ENCODE measurements at places on chromosomes 1 and 21.

- no peak for DNase-seq
Measured at GRCh38 chr1:109788695-109789521, 25.2 kb upstream of the EPS8L3 start.

GRCh38 chr1:119626011-119626545, 22.0 kb downstream of the ZNF697 start:
- no peak for DNase-seq

- no peak for DNase-seq
Measured at GRCh38 chr1:169347688-169348382, 19.8 kb downstream of the NME7 start.

- no peak for DNase-seq
Measured at GRCh38 chr1:48182439-48182838, 40.1 kb upstream of the SLC5A9 start.

- no peak for DNase-seq
Measured at GRCh38 chr1:227898502-227899140, 49.1 kb downstream of the WNT9A start.

DNA sequence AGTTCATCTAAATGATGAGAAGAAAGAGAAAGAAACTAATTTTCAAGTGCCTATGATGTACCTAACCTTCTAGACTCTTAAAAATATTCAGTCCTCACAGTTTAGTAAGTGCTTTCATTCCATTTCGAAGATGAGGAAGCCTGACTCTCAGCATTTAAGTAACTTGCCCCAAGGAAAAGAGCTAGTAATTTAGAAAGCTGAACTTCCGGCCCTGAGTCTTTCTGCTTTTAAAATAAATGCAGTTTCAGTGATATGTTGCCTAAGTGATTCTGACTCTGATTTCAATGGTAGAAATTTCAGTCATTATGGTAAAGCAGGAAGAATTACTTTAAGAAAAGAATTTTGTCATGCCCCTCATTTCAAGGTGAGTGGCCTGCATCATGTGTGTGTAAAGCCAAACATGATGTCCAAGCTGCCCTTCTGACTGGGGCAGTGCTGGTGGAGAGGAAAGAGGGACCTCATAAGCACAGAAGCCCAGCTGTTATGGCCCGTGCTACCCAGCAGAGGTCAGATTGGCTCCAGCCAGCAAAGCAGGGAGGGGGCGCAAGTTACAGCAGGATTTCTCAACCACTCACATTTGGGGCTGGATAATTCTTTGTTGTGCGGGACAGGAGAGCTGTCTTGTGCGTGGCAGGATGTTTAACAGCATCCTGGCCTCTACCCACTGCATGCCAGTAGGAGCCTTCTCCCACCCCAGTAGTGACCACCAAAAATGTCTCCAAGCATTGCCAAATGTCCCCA, 10.7 kb downstream of the ATP1A4 start:
- DNase-seq, result no peak

- no peak for DNase-seq
Measured at GRCh38 chr1:112850034-112850757, 105.8 kb downstream of the SLC16A1 start.

DNA sequence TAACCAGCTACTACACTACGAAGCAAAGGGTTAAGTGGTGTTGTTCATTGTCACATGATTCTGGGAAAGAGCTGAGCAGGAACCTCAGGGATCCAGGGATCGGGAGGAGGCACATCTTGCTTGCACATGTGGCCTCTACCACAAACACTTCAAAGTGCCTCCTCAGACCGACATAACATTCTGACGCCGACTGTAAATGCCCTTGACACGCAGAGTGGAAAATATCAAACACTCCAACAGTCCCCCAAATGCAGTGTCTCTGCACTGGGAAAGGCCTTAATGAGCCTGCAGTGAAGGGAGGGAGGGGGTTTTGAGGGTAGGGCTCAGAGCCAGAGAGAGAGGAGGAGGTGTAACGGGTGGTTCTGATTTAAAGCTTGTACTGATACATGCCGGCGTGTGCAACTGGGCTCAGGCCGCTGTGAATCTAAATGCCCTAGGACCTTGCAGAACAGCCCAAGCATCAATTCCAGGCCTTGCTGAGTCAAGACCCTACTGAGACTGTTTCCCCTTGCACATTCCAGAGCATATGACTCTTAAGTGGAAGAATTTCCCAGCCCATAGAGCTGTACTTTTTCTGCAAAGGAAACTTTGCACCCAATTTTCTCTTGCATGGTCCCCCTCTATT, 163.7 kb downstream of the NTMT2 start:
- DNase-seq, result no peak

DNA sequence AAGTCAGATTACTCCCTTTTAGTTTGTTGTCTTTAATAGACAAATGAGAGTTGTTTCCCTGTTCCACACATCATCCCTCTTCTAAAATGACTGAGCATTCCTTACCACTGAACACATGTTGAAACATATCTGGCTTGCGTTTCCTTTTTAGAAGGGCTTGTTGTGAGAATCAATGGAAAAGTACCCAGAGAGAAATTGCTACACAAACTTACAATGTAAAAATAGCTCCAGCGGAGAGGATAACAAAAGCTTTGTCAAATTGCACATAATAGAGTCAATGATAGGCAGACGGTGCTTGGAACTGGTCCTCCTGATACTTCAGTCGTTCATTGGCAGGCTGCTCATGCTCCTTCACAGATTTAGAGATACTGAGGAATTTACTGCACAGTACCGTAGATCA, 123.9 kb downstream of the CYYR1 start:
- DNase-seq, result no peak

- no peak for DNase-seq
Measured at GRCh38 chr1:207030522-207031009, 2.0 kb downstream of the C1orf116 start.

DNA sequence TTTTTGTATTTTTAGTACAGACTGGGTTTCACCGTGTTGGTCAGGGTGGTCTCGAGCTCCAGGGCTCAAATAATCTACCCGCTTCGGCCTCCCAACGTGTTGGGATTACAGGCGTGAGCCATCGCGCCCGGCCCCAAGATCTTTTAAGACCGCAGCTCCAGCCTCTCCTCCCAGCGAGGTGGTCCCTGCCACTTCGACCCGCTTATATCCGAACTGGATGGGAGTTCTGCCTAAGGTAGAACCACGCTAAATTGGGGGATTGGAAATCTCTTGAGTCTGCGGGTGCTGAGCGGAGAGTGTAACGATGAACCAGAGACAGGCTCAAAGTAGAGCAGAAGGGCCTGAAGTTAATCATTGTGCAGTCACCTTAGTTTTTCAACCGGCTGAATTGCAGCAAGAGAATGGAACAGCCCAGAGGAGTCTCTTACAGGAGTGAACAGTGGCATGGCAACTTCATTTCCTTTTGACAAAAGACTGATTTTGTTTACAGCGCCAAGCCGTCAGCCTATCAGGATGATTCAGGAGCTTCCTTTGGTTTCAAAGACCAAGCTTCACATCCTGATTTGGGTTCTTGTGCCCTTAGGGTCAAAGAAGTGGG, 726 bp upstream of the CYB5R1 start:
- DNase-seq, result no peak

DNA sequence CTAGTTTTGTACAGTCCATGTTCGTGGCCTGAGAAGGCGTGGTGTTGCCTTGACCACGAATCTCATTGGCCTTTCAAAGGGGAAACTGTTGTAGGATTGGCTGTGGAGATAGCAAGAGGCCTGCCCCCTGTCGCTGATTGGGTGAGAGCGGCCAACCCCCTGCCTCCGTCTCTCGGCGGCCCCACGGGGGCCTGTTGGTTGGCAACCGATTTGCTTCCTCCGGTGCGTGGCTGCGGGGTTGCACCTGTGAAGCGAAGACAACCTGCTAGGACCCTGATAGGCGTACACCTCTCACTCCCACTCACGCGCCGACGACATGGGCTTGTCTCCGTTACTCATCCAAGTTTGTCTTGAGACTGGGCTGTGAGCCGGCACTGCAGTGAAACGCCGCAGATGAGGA, at the start of gene UBE2U:
Gene UBE2U, plus strand, starts transcription at position 204 of the 400 bp plus-strand sequence. CDS start 428 bp downstream, outside the sequence.
- no peak for DNase-seq

- no peak for DNase-seq
Measured at GRCh38 chr1:234395297-234395696, 22.0 kb downstream of the COA6 start.

DNA sequence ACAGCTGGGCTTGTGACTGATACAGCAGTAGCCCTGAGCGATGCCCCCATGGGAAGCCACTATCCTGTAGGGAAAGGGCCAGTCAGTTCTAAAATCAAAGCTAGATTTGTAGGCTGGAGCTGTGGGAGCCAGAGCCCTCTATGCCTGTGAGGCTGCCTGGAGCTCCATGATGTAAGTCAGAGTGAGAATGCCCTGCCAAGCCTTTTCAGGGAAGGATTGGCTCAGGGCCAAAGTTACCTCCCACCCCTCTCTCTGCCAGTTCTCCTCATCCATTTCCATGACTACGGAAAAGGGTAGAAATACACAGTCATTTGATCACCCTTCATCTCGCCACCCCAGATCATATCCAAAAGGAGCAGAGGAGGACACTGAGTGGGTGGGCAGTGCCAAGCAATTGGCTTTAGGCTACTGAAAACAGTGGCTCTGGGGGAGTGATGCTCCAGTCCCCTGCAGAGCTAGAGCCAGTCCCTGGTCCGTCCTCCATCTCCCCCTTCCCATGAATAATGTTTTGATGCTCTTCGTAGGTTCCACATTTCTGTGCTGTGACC, 59.5 kb upstream of the KCNA3 start:
- no peak for DNase-seq

DNA sequence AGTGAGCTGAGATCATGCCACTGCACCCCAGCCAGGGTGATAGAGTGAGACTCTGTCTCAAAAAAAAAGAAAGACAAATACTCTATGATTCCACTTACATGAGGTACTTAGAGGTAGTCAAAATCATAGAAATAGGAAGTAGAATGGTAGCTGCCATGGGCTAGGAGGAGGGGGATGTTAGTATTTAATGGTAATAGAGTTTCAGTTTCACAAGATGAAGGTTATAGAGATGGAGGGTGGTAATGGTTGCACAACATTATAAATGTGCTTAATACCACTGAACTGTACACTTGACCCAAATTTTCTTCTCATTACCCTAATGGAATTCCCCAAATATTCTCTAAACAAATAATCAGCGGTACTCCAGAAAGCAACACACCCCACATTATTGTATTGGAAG, 12.8 kb downstream of the EIF2B3 start:
- no peak for DNase-seq

DNA sequence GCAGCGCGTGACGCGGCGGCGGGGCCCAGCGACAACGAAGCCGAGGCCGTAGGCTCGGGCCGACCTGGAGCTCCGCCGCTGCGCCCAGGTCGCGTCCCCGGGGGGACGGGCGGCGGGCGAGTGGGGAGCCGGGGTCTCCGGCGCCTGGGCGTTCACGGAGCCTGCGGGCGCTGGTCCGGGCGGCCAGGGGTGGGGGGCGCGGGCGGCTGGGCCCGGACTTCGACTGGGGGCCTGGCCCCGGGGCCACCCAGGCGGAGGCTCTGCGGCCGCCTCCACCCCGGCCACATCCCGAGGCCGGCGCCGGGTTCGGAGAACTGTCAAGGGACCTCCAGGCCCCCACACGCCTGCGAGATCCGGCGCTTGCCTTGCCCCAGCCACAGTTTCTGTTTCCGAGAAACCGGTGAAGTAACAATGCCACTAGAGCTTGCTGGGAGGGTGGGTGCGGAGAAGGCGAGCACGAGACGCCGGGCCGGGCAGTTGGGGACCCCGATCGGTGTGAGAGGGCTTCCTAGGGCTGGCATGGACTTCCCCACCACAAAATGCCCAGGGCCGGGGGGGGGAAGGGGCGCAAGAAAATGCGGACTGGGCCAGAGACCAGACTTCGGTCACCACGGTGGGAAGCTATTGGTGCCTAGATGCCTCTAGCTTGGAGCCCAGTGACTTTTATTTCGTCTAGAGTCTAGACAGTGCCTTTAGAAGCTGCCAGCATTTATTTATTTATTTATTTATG, 501 bp downstream of the FBXO6 start:
- peak; percentile 37 for DNase-seq

- no peak for DNase-seq
Measured at GRCh38 chr1:6418668-6419396, 887 bp downstream of the HES2 start.

- peak; percentile 17 for DNase-seq
Measured at GRCh38 chr1:16073490-16074119, at the start of gene FAM131C. Gene FAM131C, minus strand, starts transcription at chr1:16073651. Its CDS starts 209 bp downstream, at chr1:16073442.

- DNase-seq, result no peak
Measured at GRCh38 chr1:99397029-99397428, 132.7 kb downstream of the PLPPR4 start.

- no peak for DNase-seq
Measured at GRCh38 chr21:45335151-45335760, 47.6 kb upstream of the POFUT2 start.

DNA sequence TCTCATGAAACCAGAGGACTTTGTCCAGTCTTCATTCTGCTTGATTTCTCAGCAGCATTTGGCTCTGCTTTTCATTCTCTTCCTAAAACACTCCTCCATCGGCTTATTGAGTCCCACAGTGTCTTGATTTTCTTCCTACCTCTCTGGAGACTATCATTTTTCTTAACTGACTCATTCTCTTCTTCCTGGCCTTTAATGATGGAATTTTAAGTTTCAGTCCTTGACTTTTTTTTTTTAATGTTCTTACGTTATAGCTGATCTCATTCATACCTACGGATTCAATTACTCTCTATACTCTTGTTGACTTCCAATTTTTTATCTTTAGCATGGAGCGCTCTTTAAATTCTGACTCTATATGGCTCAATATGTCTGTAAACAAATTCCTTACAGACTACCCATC, 111.1 kb downstream of the NEK7 start:
- no peak for DNase-seq

DNA sequence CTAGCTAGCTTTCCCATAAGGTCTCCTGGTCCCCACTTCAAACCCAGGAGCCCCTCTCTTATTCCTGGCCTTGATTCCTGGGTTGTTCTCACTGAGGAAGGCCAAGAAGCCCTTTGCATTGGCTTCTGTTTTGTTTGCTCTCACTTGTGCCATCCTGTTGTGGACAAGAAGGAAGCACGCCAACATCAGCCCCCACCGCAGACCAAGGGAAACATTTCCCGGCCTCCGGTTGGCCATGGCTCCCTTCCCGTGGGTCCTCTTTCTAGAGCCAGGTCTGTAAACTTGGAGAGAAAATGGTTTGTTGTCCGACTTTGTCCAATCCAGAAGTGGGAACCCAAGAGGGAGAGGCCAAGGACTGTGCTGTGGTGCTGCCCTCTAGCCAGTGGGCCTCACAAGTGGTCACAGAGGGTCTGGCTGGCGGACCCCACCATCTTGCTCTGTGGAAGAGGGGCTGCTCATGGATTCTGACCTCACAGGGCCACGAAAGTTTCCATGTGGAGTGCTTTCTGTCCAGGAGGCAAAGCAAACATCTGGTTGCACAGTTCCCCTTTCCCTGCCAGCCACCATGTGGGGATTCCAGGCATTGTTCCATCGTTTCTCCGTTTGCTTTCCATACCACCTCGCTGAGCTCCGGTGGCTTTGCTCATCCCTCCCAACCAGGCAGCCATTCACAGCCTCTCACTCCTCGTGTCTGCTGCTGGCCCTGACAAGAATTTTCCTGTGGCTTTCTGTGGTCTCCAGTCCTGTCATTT, 18.9 kb upstream of the TENT5C start:
- no peak for DNase-seq

GRCh38 chr1:223738465-223739365, 26.4 kb downstream of the CAPN2 start:
- no peak for DNase-seq

- DNase-seq, result no peak
Measured at GRCh38 chr21:41023936-41024335, 144.0 kb upstream of the BACE2 start.

Measured in activated T-helper 9 cell treated with anti-CD3 and anti-CD28 coated beads, Interleukin-2, amount 50 U/mL, for 16 hours (primary cell).